Nephron progenitor cell (in vitro differentiated cells): ENCODE measurements at places on chromosomes 16 and 17.

GRCh38 chr16:29892458-29892813 lies 6.9 kb downstream of the SEZ6L2 start:
- DNase-seq: no peak

- no peak for DNase-seq
Observed at GRCh38 chr16:25751230-25751835, 59.6 kb downstream of the HS3ST4 start.

DNA sequence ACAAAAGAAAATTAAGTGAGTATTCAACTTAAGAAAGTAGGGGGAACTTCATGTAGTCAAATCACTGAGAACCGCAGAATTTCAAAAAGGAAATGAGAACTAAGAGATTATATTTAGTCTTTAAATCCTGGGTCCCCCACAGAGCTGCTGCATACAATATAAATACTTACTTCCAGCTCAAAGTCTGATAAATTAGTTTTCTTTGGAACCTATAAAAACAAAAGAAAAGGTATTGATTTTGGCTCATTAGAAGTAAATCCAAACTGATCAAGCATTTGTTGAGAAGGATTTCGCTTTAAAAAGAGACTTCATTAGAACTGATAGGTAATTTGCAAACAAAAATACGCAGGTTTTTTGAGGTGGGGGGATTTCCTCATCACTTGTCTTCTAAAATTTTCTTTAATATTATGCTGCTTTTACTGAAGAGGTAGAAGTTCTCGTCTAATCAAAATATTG lies 21.9 kb downstream of the PARN start:
- no peak for DNase-seq

GRCh38 chr16:78192734-78193488 lies 93.5 kb downstream of the WWOX start:
- DNase-seq: no peak

- no peak for DNase-seq
Observed at GRCh38 chr16:77450790-77451487, 16.1 kb upstream of the ADAMTS18 start.
